ENCODE measurements at places on chromosomes 4 and X. TPM values are rescaled to one million over a fixed set of nuclear protein-coding genes. Genes with fewer than 3 reads are reported as not detected.

Gene RIPPLY1
- total RNA-seq: not detected

DNA sequence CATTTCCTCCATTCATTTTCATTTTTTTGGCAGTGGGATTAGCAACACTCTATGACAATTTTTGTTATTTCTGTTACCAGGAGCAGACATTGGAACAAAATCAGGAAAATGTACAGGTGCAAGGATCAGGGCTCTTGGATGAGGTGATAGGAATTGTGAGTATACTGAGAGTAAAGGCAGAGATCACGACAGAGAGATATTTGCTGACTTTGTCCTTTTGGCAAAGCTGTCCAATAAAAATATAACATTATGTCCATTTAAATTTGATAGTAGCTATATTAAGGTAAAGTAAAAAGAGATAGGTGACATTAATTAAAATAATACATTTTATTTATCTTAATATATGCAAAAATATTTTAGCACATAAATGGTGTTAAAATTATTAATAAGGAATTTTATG, 373.1 kb upstream of the GNPDA2 start:
- DNase-seq: no peak

Gene STBD1
- 5.5 TPM for total RNA-seq

Gene SNCA
- total RNA-seq: 7.8 TPM

DNA sequence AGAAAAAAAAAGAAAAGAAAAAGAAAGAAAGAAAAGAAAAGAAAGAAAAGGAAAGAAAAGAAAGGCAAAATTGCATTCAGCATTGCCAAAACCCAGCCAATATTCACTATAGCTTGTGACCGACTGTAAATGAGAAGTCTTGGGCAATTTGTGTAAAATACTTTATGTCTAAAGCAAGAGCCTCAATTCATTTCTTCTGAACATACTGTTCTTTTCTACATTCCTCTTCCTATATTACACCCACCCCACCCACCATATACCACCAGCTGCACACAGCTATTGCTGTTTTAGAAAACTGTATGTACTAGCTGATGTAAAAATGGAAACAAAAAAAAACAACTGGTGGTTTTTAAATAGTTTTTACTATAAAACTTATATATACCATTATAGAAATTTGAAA, 156.9 kb upstream of the TTC29 start:
- DNase-seq: no peak

DNA sequence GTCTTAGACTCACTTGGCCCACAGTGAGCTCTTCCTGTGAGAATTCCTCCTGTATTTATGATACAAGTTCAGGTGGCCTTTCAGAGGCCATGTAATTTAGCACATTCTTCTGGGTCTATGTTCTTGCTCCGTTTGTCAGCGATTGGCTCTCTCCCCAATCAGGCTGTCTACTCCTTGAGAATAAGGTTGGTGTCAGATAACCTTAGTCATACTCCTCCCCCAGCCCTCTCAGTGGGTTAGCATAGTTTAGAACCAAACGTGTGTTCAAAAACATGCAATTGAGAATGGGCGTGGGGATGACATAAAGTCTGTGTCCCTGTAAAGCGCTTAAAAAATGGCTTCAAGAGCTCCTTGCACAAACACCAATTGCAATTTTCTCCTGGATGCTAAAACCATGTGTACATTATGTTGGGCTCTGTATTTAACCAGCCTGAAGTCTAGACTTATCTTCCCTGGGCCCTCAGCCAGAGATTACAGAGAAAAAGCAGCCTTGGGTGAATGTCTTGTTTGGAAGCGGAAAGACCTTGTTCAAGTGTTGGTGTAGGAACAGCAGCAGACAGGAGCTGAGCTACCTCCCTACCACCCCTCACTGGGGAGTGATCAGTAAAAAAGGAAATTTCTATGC, 9.9 kb upstream of the CT47C1 start:
- DNase-seq: no peak

GRCh38 chrX:97380200-97380599, 496.5 kb downstream of the RPA4 start:
- DNase-seq: no peak

GRCh38 chr4:8558080-8558960, 21.9 kb upstream of the GPR78 start:
- no peak for DNase-seq

Gene CFAP97
- total RNA-seq: 29.4 TPM

Gene CD38
- 8.5 TPM for total RNA-seq

DNA sequence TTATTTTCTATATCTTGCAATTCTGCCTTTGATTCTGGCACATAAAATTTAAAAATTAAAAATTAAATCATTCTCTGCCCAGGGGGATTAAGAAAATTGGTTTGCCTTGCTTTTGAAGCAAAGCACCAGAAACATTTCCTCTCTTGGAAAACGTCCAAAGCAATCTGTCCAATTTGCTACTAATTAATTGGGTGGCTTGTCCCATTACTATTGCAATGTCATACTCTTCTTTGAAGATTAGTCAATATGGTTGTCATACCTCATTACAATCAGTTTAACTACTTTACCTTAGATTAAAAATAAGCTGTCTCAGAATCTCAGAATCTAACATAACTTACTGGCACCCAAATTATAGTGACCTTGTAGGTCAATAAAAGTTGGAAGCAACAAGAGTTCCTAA, 208.8 kb downstream of the TMA16 start:
- DNase-seq: no peak

DNA sequence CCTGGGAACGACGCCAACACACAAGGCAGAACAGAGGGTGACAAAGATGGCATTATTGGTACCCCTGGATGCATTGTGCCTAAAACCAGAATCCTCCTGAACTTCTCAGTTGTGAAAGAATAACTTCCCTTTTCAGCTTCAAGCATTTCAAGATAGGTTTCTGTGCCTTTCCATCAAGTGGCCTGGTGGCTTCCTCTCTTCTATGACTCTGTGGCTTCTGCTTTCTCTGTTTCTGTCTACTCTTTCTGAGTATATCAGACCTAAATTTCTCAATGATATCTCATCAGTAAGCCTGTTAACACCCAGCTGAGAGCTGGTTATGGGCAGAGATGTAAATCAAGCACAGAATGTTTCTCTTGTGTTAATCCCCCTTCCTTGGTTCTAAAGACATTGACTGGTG, 21.4 kb upstream of the FAM9B start:
- no peak for DNase-seq

GRCh38 chr4:71270901-71271300, 67.9 kb upstream of the SLC4A4 start:
- no peak for DNase-seq

DNA sequence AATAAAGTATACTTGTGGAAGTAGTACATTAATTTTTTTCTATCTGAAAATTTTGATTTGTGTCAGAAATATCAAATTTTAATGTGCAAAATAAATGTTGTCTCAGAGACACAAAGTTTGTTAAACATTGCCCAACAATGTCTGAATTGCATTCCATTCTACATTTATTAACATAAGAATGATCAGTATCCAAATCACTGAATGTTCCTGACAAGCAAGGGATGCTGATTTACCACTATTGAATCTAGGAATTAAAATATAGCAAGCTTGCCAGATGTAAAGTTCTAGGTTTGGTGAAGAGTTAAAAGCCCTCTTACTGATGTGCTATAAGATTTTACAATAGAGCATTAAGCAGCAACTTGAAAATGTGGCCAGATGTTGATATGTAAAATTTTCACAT, 489.2 kb upstream of the CTSO start:
- no peak for DNase-seq
